Stimulated activated CD4-positive, alpha-beta T cell treated with anti-CD3 and anti-CD28 coated beads, TNF-alpha, amount 100 ng/mL, for 24 hours (primary cell): ENCODE measurements at places on chromosomes 7 and 10.

DNA sequence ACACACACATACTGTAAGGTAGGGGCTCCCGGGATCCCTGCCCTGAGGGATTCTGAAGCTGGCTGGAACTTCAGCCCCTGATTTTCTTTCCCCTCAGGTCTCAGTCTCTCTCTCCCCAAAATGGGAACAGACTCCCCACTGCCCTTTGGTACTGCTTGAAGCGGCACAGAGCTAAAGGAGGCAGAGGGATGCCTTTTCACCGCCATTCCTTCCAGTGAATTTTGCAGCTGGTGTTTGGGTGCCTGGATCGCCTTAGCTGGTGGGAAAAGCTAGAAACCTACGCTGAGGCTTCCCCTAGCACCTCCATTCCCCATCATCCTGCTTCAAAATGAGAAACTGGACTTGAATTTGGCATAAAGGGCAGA lies 2.7 kb upstream of the CUEDC2 start:
- no peak for DNase-seq

DNA sequence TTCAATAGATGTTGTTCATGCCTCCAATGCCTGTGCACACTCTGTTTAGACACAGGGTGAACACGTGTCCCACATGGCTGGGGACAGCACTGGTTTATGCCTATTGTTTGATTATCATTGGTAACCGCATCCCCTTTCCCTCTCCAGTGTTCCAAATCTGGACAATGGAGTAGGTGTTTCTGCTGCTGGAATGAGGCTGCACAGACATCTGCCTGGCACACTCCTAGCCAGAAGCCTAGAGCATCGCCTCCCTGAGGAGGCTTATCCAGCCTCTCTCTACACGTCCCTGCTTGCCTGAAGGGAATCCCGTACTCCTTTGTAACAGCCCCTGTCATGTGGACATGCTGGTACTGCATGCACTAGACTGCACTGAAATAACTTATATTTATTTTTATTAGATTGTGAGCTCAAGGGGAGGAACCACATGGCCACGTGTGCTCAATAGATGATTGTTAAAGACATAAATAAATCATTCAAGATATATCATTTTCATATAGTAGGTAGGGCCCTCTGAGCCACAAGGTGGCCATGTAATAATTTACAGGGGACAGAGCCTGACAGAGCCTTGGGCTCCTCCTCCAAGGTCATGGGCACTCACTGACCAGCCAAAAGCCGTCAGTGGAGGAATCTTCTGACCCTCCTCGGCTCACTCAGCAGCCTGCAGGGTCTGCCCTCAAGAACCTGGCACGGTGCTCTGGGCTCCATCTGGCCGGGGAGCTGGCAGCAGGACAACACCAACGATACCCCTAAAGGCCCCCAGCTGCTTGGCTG lies 310.9 kb upstream of the ZNF32 start:
- DNase-seq: no peak

- no peak for DNase-seq
Observed at GRCh38 chr10:4351723-4352413, 474.1 kb upstream of the AKR1E2 start.

DNA sequence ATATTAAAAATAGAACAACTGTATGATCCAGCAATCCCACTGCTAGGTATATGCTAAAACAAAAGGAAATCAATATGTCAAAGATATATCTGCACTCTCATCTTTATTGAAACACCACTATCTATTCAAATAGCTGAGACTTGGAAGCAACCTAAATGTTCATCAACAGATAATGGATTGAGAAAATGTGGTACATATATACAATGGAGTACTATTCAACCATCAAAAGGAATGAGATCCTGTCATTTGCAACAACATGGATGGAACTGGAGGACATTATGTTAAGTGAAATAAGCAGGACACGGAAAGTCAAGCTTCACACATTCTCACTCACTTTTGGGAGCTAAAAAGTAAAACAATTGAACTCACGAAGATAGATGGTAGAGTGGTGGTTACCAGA lies 610.1 kb upstream of the SEMA3D start:
- DNase-seq: no peak

DNA sequence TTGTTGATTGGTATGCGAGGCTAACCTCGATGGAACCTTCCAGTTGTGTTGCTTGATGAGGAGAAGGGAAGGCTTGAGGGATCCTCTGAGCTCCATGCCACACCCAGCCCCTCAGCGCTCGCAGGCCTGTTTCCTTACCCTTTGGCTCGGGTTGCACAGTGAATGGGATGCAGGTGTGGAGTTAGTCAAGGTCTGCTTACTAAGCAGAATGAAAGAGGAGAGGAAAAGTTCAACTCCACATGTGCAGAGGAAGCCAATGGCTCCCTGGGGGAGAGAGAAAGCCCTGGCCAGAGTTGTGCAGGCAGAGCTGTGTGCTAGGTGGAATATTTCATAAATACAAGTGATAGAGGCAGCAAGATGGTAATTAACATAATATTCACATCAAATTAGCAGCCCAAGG lies 85.5 kb downstream of the JCAD start:
- DNase-seq: no peak

DNA sequence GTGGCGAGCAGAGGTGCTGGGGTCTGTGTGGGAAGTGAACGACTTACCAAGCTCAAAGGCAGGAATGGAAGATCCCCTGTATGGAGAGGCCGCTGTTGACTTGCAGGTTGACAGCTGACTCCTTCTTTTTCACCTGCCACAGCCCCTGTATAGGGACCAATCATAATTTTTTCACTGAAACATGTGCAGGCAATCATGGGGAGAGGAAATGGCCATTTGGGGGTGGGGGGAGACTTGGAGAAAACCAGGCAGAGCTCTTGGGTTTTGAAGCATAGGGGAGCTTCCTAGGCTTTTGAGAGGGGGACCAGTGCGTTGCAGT lies 101.4 kb downstream of the WDR37 start:
- DNase-seq: no peak
